ENCODE measurements at places on chromosomes 4 and X. TPM values are rescaled to one million over a fixed set of nuclear protein-coding genes. Genes with fewer than 3 reads are reported as not detected.

- DNase-seq, result no peak
These were observed 473.8 kb downstream of the IL15 start for GRCh38 chr4:142110136-142110535.

GRCh38 chr4:184699941-184700340 lies 34.0 kb downstream of the CENPU start:
- DNase-seq, result no peak

GRCh38 chr4:28226962-28227361 lies 1366.3 kb downstream of the STIM2 start:
- no peak for DNase-seq

SLC7A11 gene
- 0.20 TPM for total RNA-seq

C4orf51 gene
- not detected for total RNA-seq
